Activated CD4-positive, alpha-beta memory T cell treated with anti-CD3 and anti-CD28 coated beads, Interleukin-2, amount 10 ng/mL, durations not matched to agents 7 days and 5 days (primary cell): ENCODE measurements at places on chromosomes 5 and 9.

DNA sequence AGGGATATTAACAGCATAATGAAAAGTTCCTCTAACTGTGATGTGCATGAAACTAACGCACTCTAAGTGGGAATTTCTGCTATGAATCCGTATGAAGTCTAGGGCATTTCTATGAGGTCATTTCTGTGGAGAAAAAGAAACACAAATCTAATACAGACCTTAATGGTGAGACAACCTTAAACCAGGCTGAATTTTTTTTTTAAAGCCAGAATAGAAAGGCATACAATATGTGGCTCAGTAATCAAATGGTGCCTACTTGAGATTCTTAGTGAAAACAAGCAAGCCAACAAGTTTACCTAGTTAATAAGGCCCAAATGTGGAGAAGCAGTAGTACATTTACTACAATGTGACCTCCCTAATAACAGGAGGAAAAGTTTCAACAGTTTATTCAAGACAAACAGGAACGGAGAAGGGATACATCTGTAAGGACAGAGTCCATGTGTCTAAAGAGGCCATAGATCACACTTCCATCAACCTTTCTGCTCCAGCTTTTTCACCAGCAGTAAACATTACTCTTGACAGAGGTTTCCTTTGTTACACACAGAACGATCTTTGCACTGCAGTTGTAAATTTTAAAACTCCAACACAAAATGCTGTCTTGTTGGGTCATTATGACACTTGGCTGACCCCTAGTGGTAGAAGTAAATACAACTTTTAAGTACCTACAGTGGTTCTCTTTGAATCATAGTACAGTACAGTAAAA, 26.2 kb downstream of the CARNMT1 start:
- DNase-seq = no peak

GRCh38 chr9:127541865-127542264, 70.2 kb upstream of the STXBP1 start:
- DNase-seq = no peak

- DNase-seq = no peak
Measured at GRCh38 chr9:96877269-96877668, 23.0 kb upstream of the ZNF782 start.

- DNase-seq = no peak
Measured at GRCh38 chr9:116594547-116594946, 92.6 kb upstream of the TRIM32 start.

DNA sequence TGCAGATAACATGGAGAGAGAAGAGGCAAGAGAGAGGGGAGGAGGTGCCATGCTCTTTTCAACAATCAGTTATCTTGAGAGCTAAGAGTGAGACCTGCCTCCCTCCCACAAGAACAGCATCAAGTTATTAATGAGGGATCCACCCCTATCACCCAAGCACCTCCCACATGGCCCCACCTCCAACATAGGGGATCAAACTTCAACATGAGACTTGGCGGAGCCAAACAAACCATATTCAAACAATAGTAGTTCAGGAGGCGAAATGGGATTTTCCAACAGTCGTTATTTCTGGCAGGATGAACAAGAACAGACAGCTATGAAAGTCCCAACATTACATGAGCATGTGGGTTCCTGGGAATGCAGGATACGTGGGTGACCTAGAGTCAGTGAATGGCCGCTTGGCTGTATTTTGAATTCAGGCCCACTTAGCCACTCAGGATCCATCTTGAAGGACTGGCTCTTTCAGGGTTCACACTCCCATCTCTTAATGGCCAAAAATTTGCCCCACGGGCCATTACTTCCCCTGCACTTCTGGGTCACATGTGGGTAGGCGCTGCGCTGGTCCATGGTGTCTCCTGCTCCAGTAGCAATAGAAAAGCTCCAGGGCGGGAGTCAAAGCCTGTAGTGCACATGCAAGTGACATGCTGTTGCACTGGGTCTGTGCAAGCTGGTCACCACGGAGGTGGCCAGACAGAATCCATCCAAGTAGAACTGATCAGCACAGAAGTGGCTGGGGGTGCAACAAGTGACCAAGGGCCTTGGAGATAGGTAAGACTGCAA, 7.1 kb upstream of the FAF2 start:
- no peak for DNase-seq

DNA sequence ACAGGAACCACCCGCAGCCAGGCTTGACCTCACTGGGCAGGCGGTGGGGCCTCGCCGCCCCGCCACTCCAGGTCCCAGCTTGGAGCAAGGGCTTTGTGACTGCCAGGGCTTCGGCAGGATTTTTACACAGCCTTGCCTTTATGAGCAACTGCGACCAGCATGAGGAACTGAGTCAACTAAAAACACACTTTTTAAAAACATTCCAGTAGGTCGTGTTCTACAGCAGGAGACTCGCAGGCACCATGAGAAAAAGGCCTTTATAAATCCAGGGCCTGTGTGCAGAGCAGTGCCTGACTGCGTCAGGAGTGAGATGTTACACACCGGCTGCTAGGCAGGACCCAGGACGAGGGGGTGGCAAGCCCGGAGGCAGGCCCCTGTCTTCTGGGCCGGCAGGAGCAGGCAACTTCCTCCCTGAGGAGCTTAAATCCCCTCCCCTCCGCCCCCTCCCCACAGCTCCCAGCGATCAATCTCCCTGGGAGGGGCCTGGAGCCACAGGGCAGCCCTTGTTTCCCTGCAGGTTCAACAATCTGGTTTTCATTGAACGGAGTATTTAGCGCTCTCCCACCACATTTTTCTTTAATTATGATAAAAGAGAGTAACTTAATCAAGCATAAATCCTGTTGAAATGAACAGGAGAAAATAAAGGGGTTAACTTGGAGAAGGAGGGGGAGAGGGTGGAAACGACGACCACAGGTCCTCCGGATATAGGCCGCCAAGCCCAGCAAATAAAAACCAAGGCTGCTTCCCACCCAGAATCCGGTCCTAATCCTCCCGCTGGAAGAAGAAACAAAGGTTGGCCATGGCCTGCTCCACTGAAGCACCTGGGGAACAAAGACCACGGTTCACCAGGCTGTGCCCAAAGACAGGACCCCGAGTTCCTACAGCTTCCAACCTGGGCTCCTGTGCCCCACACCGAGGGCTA, 92.5 kb downstream of the ROR2 start:
- DNase-seq = no peak
